ENCODE measurements at places on chromosomes 5 and 9.

DNA sequence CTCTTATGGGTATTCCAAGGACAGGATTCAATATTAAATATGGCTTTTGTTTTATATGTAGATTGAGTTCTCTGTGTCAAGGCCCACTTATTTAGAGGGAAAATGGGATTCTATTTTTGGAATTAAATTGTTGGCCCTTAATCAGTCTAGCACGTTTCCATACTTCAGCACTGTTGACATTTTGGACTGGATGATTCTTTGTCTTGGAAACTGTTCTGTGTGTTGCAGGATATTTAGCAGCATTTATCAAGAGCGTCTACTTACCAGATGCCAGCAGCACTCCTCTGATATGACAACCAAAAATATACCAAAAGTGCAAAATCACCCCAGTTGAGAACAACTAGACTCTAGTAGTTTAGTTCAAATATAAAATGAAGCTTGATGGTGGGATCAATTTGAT is 1027.0 kb upstream of the COX7C start:
- no peak for DNase-seq

DNA sequence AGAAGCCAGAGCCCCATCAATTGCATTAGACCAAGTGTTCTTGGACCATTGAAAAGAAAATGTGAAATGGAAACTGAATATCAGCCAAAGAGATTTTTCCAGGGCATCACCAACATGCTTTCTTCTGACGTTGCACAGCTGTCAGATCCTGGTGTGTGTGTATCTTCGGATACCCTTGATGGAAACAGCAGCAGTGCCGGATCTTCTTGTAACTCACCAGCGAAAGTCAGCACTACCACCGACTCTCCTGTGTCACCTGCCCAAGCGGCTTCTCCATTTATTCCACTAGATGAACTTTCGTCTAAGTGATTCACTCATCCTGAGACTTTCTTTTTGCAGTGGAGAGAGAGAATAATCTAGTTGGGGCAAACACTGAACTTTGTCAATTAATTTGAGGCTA is 75.7 kb downstream of the PIP5K1B start:
- DNase-seq: no peak

DNA sequence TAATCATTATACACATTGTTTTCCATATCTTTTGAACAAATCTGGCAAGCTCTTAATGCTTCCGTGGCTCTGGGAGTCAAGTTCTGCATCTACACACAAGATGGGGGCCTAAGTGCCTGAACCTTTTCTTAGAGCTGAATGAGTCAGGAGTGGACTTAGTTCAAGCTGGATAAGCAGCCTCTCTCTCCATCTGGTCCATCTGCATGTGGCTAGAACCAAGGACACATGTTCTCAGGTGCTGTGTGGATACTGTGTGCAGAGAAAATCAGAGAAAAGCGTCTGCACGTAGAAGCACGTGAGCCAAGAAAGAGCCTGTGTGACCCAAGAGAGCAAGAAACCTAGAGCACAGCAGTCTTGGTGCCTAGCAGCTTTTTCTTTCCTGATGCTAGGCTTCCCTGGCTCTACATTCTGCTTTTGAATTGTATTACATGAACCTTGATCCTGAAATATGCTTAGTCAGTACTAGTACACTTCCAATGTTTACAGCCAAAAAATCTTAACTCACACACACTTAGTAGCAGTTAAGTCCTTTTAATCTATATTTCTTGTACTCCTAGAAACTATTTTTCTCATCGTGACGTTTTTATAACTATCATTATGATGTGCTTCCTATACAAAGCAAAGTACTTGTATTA is 1798.9 kb downstream of the MAT2B start:
- no peak for DNase-seq

DNA sequence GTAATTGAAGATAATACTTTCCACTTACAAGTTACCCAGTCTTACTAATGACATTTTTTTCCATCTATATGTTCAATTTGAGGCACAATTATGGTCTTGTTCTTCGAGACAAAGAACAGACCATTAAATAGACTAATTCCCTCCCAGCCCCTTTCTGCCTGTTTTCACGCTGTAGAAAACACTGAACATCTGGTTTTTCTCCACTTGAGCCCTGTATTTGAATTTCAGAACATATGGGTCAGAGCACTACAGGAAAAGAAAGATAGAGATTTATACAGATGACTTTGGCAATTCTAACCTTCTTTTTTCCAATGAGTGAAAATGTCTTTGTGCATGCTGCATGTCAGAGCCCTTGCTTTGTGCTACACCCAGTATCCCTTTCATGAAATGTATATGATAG is 506.9 kb downstream of the LRRC70 start:
- DNase-seq: no peak

DNA sequence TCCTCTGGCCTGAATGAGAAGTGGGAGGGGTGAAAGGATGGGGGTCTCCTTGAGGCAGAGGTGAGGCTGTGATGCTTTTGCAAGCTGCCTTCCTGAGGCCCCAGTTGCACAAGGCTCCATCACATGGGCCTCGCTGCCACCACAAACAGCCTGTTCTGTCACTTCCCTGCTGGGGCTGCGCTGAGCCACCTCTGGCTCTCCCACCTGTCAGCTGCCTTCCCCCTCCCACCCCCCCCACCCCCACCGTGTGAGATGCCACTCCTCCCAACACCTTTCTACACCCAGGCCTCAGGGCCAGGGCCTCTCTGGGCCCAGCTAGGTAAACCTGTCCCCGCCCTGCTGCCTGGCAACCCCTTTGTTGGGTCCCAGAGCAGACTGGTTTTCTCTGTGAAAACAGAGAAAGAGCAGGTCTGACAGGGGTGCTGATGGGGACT is 4.5 kb upstream of the PDLIM4 start:
- DNase-seq: no peak

DNA sequence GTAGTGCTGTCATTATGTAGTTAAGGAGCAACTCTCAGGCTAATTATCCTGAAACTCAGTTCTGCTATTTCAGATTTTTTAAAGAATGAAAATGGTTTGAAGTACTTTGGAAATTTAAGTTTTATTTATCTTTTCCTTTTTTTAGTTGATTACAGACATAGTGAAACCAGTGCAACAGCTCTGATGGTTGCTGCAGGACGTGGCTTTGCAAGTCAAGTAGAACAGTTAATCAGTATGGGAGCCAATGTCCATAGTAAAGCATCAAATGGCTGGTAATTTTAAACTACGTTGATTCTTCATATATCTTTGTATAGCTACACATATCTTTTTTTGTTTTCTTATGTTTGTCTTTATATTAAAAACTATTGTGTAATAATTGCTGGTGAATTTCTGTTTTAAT is 34.9 kb downstream of the YTHDC2 start:
- DNase-seq: no peak

- no peak for DNase-seq
Observed at GRCh38 chr5:173642191-173642816, 25.9 kb upstream of the BOD1 start.

DNA sequence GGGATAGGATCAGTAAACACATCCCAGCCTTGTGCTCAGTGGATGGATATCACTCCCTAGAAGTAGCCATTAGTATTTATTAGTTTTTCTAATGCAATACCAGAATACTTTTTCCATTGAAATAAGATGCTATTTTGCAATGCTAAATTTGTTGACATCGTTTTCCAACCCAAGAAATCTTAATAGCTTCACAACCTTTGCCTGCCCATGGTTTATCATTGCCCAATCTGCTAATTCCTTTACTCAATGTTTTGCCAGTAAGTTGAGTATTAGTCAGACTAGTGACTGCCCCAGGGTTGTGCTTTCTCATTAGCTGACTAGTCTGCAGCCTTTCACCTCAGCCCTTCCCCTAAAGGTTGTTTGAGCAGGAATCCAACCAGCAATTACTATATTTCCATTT is 62.9 kb downstream of the NREP start:
- DNase-seq: no peak

DNA sequence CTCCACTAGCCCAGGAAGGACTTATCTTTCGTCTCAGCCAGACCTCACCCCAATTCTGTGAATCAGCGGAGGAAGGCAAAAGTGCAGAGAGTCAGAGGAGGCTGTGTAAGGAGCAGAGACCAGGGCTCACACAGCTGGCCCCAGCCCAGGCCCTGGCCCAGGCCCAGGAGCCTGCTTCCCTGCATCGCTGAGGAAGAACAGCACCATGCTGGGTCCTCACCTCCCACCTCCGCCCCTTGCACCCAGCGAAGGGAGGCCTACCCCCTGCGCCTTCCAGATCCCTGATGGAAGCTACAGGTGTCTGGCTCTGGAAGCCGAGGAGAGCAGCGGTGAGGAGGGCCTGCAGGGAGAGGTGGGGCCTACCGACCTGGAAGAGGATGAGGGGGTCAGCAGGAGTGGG is 22.3 kb upstream of the SYNPO start:
- DNase-seq: no peak

DNA sequence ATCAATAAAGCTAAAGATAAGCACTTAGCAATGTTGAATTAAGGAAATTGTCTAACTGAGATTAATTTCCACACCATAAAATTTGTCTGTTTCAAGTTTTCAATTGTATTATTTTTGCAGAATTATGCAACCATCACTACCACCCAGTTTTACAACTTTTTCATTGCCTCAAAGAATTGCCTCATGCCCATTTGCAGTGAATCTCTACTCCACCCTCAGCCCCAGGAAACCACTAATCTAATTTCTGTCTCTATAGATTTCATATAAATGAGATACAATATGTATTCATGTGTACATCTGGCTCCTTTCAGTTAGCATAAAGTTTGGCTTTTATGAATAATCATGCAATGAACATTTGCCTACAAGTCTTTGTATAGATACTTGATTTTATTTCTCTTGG is 72.9 kb downstream of the PTCD2 start:
- DNase-seq: no peak

DNA sequence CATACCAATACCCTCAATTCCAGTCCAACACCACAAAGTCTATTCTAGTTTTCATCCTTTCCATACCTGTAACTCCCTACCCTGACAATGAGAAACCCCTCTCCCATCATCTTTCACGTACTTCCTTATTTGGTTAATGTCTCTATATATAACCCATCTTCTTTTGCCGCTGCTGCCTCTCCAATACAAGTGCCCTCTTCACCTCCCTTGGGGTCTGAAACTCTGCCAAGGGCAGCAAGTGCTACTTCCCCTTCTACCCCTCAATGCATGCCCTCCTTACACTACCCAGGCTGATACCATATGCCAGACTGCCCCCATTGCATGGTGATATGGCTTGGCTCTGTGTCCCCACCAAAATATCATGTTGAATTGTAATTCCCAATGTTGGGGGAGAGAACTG is 24.4 kb upstream of the SMIM15 start:
- no peak for DNase-seq

DNA sequence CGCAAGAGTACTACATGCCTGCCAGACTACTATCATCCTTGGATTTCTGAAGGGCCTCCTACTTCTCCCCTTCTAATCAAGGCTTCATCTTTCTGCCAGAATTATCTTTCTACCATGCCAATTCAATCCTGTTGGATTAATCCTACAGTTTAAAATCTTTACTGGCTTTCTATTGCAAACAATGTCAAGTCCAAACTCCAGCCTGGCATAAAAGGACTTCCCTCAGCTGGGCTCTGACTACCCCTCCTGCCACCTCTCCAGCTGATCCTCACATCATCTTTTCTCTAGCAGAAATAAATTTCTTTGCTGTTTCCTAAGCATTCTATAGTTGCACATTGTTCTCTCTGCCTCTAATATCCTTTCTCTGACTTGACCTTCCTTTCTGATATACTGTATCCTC is 119.7 kb upstream of the RAD23B start:
- DNase-seq: no peak

- no peak for DNase-seq
Observed at GRCh38 chr9:113913426-113914195, 37.5 kb downstream of the ZNF618 start.

- DNase-seq: no peak
Observed at GRCh38 chr9:69155341-69156030, 18.6 kb upstream of the TJP2 start.

GRCh38 chr9:34658461-34658860 is 4.0 kb downstream of the CCL27 start:
- no peak for DNase-seq

- DNase-seq: no peak
Observed at GRCh38 chr5:71922584-71923106, 184.6 kb upstream of the MAP1B start.

- no peak for DNase-seq
Observed at GRCh38 chr5:106699198-106699597, 971.5 kb downstream of the EFNA5 start.

GRCh38 chr9:26375448-26375847 is 517.2 kb downstream of the CAAP1 start:
- DNase-seq: no peak

DNA sequence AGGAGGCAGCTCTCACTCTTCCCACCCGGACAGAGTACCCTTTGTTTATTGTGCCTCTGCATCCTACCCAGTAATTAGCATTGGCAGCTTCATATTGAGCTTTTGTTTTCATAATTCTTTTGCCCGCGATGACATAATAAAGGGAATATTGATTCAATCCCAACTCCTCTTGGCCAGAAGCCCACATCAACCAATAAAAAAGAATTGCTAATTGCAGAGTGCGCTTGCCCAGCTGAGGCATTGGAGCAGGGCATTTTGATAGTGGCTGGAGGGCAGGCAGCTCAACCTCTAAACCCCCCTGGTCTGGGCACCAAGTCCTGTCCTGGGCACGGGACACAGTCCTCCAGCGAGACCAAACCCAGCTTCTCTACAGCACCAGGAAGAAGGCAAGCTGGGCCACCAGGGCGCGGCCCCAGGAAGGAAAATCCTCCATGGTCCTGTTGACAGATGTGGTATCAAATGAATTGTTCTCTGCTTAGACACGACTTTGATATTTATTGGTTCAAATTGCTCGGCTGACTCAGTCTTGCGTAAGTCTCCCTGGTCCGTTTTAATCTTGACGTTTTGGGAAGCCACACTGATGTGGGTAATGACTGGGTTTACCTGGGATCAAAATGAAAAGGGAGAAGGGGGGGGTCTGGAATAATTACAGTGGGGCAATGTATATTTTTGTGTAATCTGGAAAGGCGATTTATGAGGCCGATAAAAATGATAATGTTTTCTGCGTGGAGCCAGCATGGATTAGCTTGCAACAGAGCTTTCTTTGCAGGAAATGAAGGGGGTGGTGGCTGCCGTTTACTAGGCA is 220.7 kb upstream of the MSX2 start:
- DNase-seq: no peak

DNA sequence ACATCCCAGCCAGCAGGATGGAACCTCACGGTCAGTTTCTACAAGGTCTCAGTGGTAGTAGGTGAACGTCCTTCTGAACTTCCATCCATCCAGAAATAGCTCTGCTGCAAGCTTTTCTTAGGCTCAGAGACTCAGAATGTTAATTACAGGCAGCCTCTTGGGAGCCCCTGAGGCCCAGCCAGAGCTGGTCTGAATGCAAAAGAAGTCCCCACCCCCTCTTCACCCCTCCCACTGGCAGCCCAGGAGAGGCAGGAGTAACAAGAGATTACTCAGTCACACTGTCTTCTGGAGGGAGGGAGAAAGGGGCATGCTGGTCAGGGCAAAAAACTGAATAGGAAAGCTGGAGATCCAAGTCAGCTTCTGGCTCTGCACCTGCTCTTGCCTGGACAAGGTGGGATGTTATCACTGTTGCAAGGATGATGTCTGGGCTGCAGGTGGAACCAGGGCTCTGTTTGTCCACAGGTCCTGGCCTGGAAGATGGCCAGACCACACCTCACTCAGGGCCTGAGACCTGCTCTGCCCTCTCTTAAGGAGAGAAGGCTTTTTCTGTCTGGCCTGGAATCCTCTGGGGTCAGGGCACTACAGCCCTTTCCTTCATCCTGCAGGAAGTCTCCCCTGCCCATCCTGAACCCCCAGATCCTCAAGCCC is 9.1 kb downstream of the ENHO start:
- no peak for DNase-seq
